ENCODE measurements at places on chromosomes 5 and 9.

GRCh38 chr9:1415146-1415545 lies 365.0 kb downstream of the DMRT2 start:
- DNase-seq = no peak

- DNase-seq = no peak
Measured at GRCh38 chr5:99068944-99069650, 140.3 kb upstream of the CHD1 start.

DNA sequence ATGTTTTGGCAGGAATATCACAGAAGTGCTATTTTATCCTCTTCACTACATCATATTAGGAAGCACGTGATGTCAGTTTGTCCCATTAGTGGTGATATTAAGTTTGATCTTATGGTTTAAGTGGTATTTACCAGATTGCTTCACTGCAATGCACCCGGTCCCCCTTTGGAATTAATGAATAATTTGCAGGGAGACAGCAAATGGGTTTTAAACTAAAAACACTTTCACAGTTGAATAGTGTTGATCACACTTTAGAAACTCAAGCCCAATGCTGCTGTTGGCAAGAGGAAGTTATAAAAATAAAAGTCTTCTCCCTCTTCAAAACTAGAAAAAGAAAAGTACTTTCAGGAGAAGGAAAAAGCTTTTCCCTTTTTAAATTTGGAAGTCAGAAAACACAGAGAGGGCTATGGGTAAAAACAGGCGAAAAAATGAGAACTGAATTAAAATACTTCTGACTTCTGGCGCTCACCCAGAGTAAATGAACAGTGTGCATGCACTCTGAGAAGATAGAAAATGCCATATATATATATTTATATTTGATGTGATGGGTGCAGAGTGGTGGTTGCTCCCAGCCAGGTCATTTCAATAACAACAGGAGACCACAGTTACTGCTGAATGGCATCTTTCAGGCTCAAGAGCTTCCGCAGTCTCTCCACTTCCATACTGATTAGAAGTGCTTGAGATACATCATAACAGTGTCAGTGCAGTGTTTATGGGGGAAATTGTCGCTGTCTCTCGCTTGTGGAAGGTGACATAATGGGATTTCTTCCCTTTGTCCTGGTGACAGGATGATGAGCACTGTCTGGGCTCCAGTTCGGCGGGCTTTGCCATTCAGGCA lies 278.0 kb downstream of the ZSWIM6 start:
- DNase-seq = no peak

DNA sequence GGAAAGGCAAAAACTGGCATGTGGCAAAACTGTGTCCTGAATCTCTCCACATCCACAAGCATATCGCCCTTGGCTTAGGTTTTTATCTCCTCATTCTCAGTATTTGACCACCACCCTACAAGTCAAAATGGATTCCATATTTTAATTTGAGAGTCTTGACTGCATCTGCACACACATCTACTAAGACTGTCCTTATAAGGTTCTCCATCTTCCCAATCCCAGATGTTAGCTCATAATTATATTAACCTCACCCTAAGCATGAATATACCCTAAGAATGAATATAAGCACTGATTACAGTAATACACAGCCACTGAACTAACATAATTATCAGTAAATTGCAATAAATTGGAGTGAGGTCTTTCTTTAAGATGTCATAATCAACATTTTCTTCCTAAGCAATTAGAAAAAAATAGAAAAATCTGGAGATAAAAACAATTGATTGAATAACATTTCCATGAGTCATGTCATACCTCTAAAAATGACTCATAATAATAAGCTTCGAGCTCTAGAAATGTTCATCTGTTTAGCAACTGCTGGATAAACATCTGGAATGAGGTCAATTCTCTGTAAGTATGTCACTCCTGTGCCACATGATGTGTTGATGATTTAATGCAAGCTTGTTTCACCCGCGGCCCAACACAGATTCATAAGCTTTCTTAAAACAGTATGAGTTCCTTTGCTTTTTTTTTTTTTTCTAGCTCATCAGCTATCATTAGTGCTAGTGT lies 39.9 kb upstream of the PAM start:
- DNase-seq = no peak

DNA sequence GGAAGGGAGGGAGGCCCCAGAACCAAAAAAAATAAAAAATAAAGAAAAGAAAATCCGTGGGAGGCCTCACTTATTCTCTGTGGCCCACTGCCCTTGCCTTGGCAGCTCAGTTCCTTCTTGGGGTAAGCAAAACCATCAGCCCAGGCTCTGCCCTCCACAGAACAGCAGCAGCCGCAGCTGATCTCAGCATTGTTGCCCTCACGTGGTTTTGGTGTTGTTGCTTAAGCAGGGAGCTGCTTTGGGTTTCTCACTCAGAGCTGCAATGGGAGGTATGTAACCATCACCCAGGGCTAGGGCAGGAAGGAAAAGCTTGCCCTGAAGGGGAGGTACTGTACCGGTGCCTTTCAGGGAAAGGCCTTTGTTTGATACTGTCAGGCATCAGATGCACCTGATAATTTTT lies 374.7 kb upstream of the WWC1 start:
- no peak for DNase-seq

DNA sequence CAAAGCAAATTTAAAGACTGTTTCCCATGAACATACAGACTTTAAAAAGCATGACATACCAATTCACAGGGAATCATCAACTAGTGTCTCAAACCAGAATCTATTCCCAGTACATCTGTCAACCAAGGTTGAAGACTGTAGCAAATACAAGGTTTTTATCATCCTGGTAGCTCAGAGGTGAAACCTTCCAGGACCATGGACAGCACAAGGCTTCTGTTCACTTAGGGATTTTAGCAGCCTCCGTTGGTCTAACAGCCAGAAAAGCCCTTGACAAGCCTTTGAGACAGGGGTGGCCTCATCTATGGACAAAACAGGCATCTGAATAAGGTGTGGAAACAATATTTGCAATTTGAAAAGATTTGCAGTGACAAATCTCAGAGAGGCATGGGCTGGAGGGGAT lies 119.0 kb downstream of the TRIM32 start:
- DNase-seq = no peak
